ENCODE measurements at places on chromosomes 5 and 9.
A peak's percentile ranks its signal among the peaks of the same experiment; 100 is the strongest.

DNA sequence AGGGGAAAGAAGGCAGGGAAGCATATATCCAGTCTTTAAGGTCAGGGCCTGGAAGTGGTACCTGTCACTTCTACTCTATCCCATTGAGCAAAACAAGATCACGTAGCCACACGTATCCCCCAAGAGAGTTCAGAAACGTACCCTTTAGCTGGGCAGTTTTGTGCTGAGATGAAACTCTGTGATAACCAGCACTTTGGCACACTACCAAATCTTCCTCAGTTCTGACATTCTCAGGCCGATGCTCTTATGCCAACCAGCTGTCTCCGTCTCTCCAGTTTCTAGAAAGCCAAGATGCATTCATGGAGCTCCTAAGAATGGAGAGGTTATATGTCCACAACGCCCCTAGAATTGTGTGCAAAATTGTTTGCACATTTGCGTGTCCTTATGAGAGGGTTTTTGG is 176.6 kb upstream of the MSX2 start:
- DNase-seq, result no peak

- no peak for DNase-seq
Observed at GRCh38 chr5:6814816-6815215, 101.6 kb downstream of the TENT4A start.

- no peak for DNase-seq
Observed at GRCh38 chr9:13352451-13352979, 73.0 kb upstream of the MPDZ start.

GRCh38 chr5:40399349-40399748 is 280.4 kb upstream of the PTGER4 start:
- peak; percentile 5 for DNase-seq

DNA sequence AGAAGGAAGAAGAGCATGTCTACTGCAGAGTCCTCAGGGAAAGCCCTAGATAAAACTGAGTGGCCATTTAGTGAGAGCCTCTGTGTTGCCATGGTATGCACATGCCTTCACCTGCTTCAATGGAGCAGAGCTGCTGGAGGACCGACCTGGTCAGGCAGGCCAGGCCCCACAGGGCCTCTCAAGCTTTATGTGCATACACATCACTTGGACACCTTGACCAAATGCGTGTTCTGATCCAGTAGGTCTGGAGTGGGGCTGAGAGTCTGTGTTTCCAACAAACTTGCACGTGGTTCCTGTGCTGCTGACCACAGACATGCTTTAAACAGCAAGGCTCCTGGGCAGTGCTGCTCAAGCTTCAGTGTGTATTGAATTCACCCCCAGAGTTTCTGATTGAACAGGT is 51.4 kb upstream of the SLC2A8 start:
- no peak for DNase-seq

- no peak for DNase-seq
Observed at GRCh38 chr5:1936413-1936812, 53.7 kb upstream of the IRX4 start.

- DNase-seq, result no peak
Observed at GRCh38 chr9:76109953-76110352, 219.5 kb downstream of the PCSK5 start.

DNA sequence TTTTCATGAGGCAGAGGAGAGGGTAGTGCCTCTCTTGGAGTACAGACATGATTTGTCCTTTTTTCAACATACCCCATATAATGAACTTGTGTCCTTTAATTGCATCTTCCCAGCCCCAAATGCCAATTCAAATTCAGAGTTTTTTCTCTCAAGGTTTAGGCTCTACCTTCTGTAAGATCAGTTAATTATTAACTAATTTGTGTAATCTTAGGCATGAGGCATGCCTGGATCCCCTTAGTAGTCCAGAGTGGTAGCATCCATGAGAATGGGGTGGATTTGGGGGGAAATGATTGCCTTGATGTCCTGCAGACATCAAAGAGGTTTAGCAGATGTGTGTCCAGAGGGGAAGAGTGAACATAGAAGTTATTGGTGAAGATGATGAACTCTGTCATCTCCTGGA is 533.3 kb downstream of the LRRC70 start:
- no peak for DNase-seq

DNA sequence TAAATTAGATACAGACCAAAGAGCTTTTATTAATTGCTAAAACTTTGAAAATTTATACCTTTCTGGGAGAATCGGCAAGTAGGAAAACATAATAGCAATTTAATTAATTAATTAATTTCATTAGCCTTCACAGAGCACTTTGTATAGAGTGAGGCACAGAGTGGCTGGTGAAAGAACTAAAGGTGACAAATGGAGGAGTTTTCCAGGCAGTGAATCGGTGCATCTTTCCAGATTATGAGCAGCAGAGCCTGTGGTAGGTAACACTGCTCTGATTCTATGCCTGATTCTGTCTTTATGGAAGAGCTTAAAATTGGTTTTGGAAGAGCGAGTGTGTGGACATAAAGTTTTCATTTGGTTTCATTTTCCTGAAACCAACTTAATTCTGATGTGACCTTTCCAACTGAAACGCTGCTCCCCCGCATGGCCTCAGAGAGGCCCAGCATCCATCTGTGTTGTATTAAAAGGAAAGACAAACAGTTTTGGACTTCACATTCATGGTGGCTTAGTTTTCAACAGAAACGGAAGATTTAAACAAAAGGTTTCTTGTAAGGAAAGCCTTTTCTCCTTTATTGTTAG is 188.9 kb upstream of the RPS23 start:
- DNase-seq, result peak; percentile 50

- DNase-seq, result no peak
Observed at GRCh38 chr5:36441280-36441679, 139.6 kb upstream of the RANBP3L start.
